ENCODE measurements at places on chromosomes 11 and 22.

GRCh38 chr22:36512333-36512732, 5.5 kb upstream of the FOXRED2 start:
- no peak for DNase-seq

DNA sequence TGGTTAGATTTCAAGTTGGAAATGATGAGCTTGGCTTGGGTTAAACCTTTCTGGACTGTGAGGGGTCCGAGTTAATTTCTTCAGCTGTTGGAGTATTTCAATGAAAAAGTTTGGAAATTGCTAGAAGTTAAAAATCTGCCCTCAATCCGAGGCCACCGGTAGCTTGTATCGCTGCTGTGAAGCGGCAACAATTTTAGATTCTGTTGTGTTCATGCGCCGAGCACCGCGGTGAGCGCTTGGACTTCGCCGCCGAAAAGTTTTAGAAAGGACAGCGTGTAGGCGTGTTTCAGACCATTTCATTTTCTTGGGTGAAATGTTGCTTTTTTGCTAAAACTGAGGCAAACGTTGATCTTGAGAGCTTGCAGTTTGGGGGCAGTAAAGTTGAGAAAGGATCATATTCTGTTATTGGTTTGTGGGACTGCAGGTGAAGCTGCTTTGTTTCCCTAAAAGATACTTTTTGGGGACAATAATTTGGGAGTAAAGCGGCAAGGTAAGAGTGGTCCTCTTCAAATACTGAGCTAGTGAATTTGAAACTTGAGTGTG, 928 bp downstream of the FBXO7 start:
- DNase-seq, result peak; percentile 5

DNA sequence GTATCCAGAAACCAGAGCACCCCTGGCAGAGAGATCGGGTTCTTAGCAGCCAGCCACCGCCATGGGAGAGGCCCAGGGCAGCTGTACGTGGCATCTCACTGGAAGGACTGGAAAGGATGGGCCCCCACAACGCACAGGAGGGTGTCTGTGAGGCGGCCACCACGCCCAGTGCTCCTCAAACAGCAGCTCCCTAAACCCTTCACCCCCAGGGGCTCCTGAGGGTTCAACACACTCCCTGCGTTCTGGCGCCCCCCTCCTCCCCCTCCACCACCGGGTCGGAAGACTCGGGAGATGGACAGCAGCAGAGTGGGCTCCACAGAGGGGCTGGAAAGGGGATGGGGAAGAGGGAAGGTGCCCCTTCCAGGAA, 1.1 kb downstream of the MAPK12 start:
- no peak for DNase-seq

DNA sequence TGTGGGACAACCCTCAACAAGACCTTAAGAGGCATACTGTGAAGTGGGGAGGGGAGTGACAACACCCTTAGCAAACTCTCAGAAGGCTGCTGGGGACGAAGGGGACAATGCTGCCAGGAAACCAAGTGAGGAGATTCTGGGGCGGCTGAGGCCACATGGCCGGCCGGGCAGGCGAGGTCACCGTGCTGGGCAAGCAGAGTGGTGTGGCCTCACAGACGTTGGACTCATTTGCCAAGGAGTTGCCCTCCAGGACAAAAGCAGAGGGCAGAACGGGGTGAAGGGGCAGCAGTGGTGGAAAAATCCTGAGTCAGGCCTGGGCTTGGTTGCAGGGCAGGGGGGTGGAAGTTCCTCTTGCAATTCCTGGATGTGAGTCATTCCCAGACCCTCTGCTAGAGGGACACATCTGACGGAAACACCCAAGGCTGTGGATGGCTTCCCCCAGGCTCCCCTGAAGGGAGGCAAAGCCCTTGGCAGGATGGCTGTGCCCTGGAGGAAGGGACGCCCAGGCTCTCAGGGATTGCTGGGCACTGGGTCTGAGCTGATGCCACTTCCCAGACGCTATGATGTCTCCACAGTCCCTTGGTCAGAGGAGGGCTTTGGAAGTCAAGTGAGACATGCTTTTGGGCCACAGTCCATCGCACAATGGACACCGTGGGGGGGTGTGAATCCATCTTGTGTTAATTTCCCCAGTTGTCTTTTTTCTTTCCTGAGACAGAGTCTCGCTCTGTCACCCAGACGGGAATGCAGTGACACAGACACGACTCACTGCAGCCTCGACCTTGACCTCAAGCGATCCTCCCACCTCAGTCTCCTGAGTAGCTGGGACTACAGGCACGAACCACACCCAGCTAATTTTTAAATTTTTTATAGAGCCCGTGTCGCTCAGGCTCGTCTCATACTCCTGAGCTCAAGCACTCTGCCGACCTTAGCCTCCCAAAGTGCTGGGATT, 16.2 kb upstream of the SHANK3 start:
- no peak for DNase-seq

DNA sequence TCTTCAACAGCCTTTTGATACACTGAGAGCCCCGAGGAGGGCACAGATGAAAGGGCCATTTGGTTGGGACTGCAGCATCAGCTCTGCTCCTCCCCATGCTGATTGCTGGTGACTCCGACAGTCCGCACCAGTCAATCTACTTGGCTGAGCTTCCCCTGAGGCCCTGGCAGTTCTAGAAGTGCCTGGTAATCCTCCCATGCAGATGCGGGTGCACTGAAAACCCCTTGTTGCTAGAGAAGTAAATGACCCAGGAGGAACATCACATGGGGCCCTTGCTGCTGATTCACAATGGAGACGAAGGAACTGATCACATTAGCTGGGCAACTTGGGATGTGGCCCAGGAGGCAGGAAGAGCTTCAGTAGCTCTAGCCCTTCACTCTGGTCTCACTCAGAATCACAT, 35.2 kb upstream of the RIC3 start:
- no peak for DNase-seq

DNA sequence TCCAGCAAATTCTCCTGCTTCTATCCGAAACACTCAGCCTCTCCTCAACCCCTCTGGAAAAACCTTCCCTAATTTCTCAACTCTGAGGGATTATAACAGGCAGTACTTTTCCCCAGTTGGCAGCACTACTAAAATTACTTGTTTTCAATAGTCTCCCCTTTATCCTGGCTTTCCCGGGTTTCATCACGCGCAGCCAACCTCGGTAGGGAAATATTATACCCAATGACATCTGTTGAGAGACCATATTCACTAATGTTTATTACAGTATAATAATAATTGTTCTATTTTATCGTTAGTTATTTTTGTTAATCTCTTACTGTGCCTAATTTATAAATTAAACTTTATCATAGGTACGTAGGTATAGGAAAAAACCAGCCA, 330 bp upstream of the POLD3 start:
- no peak for DNase-seq

DNA sequence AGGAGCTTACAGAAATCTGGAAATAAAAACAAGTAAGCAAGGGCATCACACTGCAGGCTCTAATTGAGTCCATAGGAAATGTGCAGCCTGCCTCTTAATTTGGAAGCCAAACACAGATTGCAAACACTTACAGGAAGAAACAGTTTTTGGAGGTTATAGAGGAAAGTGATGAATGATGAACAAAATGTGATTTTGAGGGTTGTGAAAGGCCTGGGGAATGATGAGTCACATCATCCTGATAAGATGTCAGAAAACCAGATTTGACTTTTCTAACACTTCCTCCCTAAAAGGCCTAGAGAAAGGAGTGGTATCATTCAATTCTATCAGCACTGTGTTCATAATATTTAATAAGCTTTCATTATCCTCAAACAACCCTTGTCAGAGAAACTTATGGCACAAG, 96.6 kb upstream of the POU2AF2 start:
- DNase-seq, result no peak

DNA sequence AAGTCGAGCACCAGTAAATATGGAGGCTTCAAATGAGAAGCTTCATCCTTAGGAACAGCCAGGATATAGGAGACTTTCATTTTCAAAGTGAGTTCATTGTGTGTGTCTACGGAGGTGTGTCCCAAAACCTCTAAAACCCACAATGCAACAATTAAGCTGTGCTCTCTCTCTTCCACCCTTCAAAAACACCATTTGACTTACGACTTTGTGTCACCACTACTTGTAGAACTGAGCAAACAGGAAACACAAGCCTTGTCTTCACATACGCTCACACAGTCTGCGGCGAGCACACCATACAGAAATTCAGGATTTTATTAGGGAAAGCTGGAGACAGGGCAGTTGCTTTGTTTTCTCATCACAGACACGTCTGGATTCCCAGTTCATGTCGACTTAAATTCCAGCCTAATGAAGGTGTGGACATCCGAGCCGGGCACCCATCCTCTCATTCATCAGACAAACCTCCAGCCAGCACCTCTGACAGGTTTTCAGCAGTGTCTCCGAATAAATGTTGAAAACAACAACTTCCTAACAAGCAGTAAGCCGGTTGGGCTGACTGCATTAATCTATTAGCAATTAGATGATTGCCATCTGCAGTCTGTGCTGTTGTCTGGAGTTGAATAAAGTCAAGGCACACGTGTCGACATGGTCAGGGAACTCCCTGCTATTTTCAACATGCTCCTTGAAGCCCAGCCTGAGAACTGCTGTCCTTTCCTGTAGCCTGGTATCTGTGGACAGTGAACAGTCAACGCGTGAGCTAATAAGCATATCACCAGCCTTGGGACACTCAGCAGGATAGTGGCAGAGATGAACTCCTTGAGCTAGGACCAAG, 1411.1 kb downstream of the BRD1 start:
- DNase-seq, result no peak

DNA sequence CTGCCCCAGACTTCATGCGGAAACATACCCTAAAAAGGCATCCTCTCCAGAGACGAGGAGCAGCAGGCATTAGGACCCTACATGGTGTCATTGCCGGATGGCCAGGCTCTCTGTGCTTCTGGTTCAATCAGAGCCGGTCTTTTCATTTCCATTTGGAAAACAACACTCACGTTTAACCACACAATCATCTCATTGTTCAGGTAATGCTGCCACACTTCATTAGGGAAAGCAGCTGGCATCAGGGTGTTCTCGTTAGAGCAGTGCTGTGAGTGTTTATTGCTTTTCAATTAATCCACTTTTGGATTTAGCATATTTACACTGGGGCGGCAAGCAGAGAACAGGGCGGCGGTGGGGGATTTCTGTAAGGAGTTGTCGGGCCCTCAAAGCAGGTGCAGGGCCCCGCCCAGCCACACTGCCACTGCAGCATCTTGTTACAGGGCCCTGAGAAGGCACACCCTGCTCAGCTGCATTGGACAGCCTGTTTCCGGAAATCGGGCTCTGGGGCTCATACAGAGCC, 338.6 kb downstream of the SHANK2 start:
- no peak for DNase-seq

DNA sequence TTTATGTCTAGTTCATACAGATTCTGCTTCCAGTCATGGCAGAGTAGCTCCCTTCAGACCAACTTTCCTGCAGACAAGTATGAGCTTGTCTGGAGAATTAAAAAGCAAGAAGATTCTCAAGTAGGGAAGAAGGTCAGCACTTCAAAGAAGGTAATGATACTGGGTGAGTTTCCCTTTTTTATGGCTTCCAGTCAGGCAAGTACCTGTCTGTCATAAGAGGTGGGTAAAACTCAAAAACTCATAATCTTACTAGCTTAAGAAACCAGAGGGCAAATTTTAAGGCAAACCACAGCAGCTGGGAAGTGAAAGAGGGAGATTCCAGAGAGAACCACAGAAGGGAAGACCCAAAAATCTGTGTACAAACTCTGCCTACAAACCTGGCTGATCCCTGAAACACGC, 54.2 kb downstream of the DENND5A start:
- no peak for DNase-seq

DNA sequence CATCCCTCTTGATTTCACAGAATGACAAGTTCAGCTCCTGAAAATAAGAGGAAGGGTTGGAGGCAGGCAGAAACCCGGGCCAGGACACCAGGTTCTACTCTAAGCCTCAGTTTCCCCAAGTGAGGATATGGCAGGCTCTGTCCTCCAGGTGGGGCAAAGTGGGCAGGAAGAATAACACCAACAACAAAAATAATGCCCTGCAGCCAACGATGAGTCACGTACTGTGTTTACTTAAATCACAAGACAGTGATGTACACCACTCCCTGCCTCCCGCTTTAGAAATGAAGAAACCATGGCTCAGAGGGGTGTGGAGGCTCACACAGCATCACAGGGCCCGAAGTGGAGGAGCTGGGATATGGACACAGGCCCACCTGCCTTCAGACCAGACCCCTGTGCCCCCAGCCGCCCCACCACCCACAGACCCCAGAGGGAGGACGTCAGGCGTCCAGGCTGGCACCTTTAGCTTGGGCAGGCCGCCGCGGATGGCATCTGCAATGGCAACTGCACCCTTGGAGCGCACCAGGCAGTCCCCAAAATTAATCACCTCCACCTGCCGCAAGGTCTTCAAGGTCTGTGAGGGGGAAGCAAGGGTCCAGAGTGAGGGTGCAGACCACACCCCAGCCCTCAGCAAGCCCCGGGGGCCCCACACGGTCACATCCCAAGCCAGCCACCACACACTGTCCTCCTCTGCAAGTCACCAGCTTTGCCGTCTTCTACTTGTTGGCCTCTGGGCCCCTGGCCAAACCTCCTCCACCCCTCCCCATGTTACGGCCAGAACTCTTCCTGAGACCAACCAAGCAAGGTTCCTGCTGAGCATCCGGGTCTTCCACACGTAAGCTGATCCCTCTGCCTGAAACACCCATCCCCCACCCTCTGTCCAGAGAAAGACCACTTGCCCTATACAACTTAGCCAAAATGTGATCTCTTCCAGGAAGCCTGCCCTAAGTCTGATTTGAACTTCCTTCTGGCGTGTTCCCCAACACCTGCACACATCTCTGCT, 15.8 kb upstream of the CHADL start:
- no peak for DNase-seq

DNA sequence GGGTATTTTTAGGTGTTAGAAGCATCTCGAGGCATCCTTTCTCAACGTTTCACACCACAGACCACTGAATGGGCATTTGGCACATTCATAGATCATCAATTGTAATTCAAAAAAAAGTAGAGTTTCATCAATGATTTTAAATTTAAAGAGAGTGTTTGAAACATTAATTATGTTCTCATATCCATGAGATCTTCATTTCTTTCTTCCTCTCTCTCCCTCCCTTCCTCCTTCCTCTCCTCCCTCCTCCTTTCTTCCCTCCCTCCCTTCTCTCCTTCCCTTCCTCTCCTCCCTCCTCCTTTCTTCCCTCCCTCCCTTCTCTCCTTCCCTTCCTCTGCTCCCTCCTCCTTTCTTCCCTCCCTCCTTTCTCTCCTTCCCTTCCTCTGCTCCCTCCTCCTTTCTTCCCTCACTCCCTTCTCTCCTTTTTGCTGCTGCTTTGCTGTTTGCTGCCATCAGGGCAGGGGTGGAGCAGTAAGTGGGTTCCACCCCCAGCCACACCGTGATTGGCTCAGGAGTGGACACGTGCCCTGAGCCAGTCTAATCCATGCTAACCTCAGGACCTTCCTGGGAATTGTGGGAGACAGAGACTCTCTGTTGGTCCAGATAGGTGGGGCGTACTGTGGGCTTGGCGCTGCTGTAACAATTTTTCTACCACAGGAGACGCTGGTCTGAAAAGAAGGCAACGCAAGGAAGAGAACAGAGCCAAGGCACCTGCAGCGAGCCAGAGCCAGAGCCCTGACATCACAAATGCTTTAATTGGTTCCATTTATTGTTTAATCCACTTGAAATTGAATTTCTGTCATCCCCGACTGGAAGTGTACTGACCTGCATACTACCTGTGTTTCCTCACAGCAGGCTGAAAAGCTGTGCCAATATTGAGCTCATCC, 33.7 kb upstream of the APOBEC3A start:
- DNase-seq, result no peak

- DNase-seq, result no peak
Observed at GRCh38 chr11:95345651-95346050, 114.6 kb upstream of the SESN3 start.

GRCh38 chr22:35950262-35950661, 78.4 kb downstream of the RBFOX2 start:
- DNase-seq, result no peak

- no peak for DNase-seq
Observed at GRCh38 chr11:82673631-82674030, 60.0 kb downstream of the FAM181B start.
